ENCODE measurements at places on chromosomes 11 and 22.

DNA sequence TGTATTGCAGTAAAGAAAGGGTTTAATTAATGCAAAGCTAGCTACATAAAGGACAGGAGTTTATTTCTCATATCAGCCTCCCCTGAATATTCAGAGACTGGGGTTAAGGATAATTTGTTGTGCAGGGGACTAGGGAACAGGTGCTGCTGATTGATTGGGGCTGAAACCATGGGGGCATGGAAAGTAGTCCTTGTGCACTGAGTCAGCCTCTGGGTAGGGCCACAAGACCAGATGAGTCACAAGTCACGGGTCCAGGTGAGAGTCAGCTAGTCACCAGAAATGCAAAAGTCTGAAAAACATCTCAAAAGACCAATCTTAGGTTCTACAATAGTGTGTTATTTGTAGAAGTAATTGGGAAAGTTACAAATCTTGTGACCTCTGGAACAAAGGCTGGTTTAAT is 32.9 kb upstream of the SYT13 start:
- no peak for DNase-seq

- DNase-seq, result no peak
Observed at GRCh38 chr11:60280412-60280811, at the start of gene MS4A4A. TSS of gene MS4A4A (plus strand) at chr11:60280666. CDS start at chr11:60280676, 10 bp downstream.

DNA sequence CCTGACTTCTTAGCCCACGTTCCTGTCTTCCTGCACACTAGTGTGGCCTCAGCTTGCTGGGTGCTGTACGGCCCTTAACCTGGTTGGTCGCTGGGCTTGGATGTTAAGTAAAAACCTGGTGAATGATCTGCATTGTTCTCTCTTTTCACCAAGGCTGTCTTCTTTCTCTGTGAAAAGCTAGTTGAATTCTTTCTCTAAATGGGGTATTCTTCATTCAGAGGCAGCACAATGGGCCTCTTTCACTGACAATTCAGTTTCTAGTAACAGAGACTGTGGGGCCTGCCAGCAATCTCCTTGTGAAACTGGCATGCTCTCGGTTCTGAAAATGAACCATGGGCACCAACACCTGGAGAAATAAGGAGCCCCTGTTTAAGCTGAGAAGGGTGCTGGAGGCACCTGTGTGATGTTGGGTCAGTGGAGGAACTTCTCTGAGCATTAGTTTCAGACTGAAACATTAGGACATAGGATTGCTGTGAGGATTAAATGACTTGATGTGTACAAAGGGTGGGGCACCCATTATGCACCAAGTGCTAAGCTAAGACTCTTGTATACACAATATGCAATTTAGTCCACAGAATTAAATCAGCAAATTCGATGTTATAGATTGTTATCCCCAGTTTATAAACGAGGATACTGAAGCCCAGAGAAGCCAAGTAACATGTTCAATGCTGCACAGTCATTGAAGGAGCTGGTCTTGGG is 33.1 kb upstream of the ELF5 start:
- DNase-seq, result no peak

- no peak for DNase-seq
Observed at GRCh38 chr11:115325523-115325922, 178.7 kb downstream of the CADM1 start.

- DNase-seq, result no peak
Observed at GRCh38 chr22:21669026-21669425, 3.2 kb downstream of the PPIL2 start.

DNA sequence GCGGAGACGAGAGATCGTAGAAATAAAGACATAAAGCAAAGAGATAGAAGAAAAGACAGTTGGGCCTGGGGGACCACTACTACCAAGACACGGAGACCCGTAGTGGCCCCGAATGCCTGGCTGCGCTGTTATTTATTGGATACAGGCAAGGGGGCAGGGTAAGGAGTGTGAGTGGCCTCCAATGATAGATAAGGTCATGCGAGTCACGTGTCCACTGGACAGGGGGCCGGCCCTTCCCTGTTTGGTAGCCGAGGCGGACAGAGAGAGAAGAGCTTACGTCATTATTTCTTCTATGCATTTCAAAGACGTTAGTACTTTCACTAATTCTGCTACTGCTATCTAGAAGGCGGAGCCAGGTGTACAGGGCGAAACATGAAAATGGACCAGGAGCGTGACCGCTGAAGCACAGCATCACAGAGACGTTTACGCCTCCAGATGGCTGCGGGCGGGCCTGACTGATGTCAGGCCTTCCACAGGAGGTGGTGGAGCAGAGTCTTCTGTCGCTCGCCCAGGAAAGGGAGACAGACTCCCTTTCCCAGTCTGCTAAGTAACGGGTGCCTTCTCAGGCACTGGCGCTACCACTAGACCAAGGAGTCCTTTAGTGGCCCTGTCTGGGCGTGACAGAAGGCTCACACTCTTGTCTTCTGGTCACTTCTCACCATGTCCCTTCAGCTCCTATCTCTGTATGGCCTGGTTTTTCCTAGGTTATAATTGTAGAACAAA is 24.8 kb downstream of the PPP6R2 start:
- no peak for DNase-seq

- DNase-seq, result no peak
Observed at GRCh38 chr11:94088906-94089305, 39.7 kb upstream of the PANX1 start.

DNA sequence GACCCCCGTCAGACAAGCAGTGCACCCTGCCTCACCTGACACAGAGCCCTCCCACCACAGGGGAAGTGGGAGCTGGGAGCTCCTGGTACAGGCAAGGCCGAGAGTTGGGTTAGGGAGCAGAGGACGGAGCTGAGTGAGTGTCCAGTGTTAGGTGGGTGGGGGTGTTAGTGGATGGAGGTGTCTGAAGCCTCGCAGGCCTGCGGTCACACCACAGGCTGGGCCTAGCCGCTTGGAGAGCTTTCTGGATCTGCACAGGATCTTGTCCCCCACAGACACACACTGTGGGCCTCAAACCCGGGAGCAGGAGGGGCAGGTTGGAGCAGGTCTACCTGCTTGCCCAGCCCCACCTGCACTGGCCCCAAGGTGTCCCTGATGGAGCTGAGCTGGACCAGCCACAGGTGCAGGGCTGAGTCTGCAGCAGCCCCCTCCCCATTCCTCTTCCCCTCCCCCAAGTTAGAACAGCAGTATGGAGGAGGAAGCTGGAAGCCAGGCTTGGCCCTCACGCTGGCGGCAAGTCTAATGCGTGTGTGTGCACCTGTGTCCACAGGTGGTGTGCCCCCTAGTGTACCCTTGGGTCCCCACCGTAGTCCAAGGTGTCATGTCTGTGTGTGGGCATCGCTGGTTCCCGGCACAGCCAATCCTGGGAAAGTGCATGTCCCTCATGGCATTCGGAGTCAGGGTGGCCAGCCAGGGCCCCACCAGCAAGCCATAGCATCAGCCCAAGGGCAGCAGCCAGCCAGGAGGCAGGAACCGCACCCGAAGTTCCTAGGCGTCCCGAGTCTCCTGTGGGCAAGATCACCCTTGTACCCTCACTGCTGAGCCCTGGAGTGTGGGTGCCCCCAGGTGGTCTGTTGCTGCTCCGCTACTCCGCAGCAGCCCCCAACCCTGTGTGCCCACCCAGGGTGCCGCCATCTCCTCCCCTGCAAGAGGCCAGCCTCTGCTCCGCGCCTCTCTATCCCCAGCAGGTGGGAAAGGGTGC is 2.0 kb upstream of the GATD1 start:
- DNase-seq, result no peak

GRCh38 chr11:11605821-11606450 is 15.9 kb downstream of the GALNT18 start:
- peak; percentile 44 for DNase-seq

DNA sequence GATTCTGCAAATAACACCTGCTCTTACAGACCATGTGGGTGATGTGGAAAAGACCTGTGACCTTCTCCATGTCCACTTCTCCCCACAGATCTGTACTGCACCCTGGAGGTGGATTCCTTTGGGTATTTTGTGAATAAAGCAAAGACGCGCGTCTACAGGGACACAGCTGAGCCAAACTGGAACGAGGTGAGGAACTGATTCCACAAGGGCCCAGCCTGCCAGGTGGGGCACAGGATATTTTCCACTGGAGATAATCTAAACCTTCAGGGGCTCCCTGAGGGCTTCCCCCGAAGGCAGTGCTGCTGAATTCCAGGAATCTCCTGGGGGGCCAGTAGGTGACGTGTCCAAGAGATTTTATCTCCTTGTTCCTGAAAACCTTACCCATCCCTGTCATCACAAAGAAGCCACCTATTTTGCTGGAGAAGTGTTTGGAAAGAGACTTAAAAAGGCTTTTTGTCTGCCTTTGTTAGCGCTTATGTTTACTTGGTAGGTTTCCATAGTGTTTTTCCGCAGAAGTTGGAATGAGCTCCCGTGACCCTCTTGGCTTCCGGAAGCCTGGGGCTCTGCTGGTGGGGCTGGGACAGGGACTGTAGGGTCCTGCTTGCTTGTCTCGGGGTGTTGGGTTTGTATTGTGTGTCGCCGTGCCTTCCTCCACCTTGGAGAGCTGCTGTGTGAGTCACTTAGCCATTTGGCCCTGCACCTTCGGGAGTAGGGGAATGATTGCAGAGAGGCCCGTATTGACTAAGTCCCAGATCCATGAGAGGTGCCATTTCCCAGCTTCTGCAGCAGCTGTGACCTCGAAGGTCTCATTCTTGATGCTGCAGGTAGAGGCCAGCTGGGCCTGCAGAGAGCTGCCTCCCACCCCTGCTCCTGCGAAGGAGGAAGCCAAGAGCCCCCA is 112.4 kb downstream of the BCR start:
- no peak for DNase-seq

DNA sequence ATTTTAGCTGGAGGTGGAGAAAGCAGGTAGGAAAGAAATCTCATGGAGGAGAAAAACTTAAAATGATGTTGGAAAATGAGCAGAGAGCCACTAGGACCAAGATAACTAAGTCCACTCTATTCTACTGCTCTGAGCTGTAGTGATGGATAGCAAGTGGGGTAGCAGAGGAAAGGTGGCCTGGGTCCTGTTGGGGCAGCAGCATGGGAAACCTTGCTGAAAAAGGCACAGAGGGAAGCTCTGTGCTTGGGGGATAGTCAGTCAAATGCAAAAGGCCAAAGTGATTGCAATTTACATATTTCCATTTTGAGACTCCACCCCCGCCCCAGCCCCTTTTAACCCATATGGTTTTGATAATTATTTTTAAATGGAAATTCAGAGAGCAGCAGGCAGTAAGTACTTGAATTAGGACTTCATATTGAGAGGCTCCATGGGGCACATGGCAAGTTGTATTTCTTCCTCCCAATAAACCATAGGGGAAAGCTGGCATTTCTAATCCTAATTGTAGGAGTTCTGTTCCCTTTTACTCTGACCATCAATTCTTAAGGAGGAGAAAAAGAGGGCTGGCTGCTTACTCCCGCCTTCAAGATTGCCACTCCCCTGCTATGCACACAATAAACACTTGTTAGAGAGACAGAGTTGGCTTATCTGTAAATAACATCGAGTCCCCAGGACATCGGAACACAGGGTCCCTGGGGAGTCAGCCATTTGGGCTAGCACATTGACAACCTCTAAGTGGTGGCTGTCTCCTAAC is 1341.5 kb upstream of the TENM4 start:
- no peak for DNase-seq

GRCh38 chr22:45435544-45436139 is 22.1 kb downstream of the RIBC2 start:
- peak; percentile 94 for DNase-seq

Measured in islet precursor cell (in vitro differentiated cells).